ENCODE measurements at places on chromosomes 4 and X.

GRCh38 chrX:54447461-54447860, 7.3 kb downstream of the TSR2 start:
- DNase-seq = no peak

- DNase-seq = no peak
Observed at GRCh38 chr4:141513866-141514265, 122.5 kb upstream of the IL15 start.

GRCh38 chrX:15814771-15815365, 24.6 kb downstream of the ZRSR2 start:
- DNase-seq = no peak

DNA sequence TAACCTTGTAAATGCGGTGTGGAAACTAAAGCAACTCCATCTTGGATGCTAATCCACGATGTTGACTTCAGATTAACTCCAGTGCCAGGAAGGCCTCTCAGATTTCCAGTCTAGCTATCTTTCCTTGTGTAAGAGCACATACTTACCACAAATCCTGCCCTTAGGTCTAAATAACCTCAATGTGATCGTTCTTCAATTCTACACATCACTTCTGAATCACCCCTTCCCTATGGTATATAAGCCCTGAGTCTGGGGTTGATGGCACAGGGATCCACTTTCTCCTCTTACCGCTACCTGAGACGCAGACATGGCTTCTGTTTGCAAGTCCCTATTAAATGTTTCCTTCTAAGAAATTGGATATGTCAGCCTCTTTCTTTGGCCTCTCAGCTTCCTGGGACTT, 17.5 kb upstream of the ZNF41 start:
- no peak for DNase-seq

GRCh38 chr4:40331101-40331745, 3.9 kb upstream of the CHRNA9 start:
- no peak for DNase-seq

- DNase-seq = no peak
Observed at GRCh38 chr4:103493450-103494159, 226.2 kb downstream of the TACR3 start.

DNA sequence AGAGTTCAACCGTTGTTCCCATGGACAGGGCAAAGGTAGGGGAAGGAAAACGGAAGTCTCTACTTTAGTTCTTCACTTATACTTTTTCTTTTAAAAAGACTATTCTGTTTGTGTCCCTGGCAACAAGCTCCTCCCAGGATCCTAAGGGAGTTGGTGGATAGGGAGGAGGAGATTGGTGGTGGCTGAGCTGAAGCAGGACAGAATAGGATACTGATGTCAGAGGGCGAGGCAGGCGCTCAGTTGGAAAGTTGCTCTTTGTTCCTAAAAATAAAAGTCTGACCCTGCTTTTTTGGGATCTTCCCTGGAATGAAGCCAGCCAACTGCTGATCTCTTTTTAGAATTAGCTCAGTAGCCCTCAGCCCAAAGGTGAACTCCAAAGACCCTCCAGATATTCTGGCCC, 104.7 kb downstream of the MGST2 start:
- no peak for DNase-seq

- DNase-seq = no peak
Observed at GRCh38 chrX:153612413-153612812, 13.5 kb upstream of the CCNQ start.

- DNase-seq = no peak
Observed at GRCh38 chrX:68843992-68844391, 15.2 kb downstream of the EFNB1 start.

- DNase-seq = no peak
Observed at GRCh38 chr4:4461850-4462249, 74.9 kb downstream of the NSG1 start.

GRCh38 chrX:18983666-18984380, at the start of gene PHKA2:
Gene PHKA2 (minus strand): TSS chrX:18984114. CDS start chrX:18983932, 182 bp downstream.
- DNase-seq = no peak

DNA sequence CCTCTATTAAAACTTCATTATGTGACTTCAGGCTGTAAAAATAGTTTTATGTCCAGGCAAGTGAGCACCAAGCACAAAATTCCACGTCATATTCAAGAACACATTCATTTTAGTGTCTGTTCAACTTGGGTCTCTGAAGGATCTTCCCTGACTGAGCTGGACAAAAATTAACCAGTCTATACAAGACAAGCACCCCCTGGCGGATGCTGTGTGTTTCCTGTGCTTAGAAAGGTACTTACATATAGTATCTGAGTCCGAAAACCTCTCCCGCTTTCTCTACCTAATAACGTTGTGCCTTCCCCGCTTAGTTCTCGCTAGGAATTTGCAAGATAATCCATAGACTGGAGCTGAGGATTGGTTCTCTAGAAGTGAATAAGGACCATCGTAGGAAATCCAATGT, 2214.5 kb upstream of the TENM3 start:
- DNase-seq = no peak

GRCh38 chrX:20265221-20265725, 1.4 kb downstream of the RPS6KA3 start:
- DNase-seq = peak; percentile 11

DNA sequence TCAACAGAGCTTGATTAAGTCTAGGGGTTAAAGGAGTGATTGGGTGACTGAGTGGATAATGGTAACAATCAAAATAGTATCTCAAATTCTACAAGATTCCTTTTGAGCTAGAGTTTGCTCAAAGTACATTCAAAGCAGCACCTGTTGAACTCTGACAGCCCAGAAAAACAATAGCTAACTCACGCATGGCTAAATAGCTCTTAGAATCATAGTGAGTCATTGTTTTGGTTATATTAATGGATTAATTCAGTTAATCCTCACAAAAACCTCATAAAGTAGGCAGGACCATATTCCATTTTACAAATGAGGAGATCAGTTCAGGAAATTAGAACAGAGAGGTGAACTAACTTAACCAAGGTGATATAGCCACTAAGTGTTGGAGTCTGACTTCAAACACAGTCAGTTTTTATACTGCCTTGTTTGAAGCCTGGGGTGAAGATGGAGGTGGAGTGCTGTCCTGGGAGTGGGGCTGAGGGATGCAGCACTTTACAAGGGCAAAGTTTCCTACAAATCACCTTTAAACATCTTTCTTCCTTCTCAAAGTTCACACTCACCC, 35.9 kb upstream of the PPM1K start:
- DNase-seq = no peak

GRCh38 chr4:85968945-85969819, 390.7 kb downstream of the MAPK10 start:
- no peak for DNase-seq

Measured in BJ (cell line).